ENCODE measurements at places on chromosomes 4 and X. TPM values are rescaled to one million over a fixed set of nuclear protein-coding genes. Genes with fewer than 3 reads are reported as not detected.
A peak's percentile ranks its signal among the peaks of the same experiment; 100 is the strongest.

DNA sequence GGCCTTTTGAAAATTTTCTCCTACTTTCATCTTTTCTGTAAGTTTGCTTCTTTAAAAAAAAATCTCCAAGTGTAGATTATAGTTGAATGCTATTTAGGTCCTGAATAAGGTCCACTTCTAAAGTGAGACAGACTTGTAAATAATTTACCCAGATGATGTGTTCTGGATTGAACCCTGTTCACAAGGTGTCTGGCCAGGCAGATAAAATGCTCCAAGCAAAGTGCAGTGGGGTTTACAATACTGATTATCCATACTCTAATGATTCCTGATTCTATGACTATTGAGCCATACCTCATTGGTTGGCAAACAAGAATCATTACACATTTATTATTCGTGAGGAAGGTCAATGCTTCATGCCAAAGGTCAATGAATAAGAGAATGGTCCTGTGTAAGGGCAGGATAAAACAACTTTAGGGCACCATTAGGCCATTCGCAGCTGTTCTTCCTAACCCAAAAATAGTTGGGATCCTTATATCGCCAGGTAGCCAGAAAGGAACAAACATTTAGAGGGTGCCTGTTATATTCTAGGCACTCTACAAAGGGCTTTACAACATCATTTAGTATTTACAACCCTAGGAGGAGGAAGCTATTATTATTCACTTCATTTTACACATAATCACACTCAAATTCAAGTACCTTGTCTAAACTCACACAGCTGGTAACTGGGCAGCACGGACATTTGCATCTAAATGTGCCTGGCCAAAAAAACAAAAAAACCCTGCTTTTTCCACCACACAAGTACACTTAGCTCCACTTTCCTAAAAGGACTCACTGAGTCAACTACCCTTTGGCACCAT is 18.6 kb upstream of the SAT1 start:
- no peaks in the 10 kb centered on the region for H3K4me1 ChIP-seq
- H3K27ac ChIP-seq: no peak overlapping the region
- no peaks in the 10 kb centered on the region for H3K36me3 ChIP-seq
- DNase-seq: no peak

SMIM43 gene
- total RNA-seq: 0.37 TPM

GRCh38 chr4:17068891-17069290 is 170.4 kb upstream of the LDB2 start:
- H3K27ac ChIP-seq: no peak overlapping the region
- DNase-seq: no peak
- H3K4me3 ChIP-seq: no peak overlapping the region
- no peaks in the 10 kb centered on the region for H3K27me3 ChIP-seq
- H3K36me3 ChIP-seq: no peaks in the 10 kb centered on the region
- peaks cover 12% of the 10 kb centered on the region for H3K4me1 ChIP-seq

MAEA gene
- total RNA-seq: 87.0 TPM

DNA sequence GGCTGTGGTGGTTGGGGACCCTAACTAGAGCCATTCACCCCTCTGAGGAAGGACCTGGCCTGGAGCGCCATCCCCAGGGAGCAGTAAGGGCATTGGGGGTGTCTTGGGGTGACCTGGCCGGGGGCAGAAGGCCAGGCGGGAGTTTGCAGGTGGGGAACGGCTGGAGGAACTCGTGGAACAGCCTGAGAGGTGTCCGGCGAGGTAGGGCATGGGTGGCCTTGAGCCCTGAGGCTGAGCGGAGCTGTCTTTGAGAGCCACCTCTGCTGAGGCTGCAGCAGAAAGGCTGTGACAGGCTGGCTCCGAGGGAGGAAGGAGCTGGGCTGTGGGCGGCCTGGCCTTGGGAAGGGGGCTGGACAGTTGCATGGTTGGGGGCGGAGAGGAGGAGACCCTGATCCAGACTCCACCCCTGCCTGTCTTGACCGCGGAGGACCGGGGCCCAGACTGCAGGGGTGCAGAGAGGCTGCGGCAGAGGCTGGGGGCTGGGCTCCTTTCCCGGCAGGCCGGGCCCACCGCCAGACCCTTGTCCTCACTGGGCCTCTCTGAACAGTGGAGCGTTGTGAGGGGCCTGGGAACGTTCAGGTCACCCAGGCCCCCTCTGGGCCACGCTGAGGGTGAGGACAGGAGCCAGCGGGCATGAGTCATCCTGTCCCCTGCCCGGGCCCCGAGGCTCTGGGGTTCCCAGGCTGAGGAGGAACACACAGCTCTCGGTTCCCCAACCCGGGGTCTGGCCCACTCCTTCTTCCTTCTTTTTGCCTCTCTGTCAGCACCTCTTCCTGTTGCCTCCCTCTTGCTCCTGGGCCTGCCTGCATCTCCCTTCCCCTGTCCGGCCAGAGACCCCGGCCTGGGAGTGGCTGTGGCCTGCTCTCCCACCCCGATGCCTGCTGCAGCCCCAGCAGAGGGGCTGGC is 8.1 kb downstream of the SH3BP2 start:
- H3K4me3 ChIP-seq: no peak overlapping the region
- no peaks in the 10 kb centered on the region for H3K27me3 ChIP-seq
- peaks cover 11% of the 10 kb centered on the region for H3K4me1 ChIP-seq
- H3K27ac ChIP-seq: no peak overlapping the region
- no peaks in the 10 kb centered on the region for H3K36me3 ChIP-seq

PABPC5 gene
- total RNA-seq: not detected

DNA sequence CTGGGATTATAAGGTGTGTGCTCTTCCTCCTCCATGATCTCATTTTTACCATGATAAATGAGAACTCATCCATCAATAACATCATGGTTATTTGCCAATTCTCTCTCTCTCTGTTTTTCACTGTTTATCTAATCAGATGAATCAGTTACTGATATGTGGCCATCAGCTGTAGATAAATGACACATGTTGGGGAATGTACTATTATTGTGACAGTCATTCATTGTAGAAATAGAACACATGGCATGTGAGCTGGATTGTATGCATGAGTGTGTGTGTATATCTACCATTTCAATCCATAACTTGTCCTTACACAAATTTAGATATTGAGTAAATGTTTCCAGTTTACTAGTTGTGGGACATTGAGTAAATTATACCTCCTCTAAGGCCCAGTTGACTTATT is 53.0 kb downstream of the OSTC start:
- no peaks in the 10 kb centered on the region for H3K4me1 ChIP-seq
- H3K4me3 ChIP-seq: no peak overlapping the region
- no peak overlapping the region for H3K27ac ChIP-seq
- no peaks in the 10 kb centered on the region for H3K27me3 ChIP-seq

- no peak overlapping the region for H3K4me3 ChIP-seq
- H3K27me3 ChIP-seq: no peaks in the 10 kb centered on the region
- no peaks in the 10 kb centered on the region for H3K36me3 ChIP-seq
- no peak overlapping the region for H3K27ac ChIP-seq
- H3K4me1 ChIP-seq: no peaks in the 10 kb centered on the region
Measured at GRCh38 chr4:8540991-8541390, 39.2 kb upstream of the GPR78 start.

DNA sequence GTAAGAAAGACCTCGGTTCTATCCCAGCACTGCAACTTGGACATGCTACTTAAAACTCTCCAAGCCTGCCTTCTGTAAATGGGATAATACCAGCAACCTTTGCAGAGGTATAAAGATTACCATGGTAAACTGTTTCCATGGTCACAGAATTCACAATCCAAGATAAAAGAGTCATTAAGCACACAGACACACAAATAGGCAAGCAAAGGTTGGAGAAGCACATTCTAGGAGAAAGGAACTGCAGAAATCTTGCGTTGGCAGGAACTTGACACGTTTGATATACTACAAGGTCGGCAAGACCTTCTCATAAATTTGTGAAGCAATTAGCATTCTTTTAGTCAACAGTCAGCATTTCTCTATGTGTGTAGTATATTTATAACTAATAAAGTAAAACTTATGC is 12.3 kb upstream of the CHRNA9 start:
- H3K27me3 ChIP-seq: no peaks in the 10 kb centered on the region
- no peaks in the 10 kb centered on the region for H3K36me3 ChIP-seq
- peaks cover 26% of the 10 kb centered on the region for H3K4me1 ChIP-seq
- no peak overlapping the region for H3K27ac ChIP-seq
- no peak for DNase-seq

DNA sequence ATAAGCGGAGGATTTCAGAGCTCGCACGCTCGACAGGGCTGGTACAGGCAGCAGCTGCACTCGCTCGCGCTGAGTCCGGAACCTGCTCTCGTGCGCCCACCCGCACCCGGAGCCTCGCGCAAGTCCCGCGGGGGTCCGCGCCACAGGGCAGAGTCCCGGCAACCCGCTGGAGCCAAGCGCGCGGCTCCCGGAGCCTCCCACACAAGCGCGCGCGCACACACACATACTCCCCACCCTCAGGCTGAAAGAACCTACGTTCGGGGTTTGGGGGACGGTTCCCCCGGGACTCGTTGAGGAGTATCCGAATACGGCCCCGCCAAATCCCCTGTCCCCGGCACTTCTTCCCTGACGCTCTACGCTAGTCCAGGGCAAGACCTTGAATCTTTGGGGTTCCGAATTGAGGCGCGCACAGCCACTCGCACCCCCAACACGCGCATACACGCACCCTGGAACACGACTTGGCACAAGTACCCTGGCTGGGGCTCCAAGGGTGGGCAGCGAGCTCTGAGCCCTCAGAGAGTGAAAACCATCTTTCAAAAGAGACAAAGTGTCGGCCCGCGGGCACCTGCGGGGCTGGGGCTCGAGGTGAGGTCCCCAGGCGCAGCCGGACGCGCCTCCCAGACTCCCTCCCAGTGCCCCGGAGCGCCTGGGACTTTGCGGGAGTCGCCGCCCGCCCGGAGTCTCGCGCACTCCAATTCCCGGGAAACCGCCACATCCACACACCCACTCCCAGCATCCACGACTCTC is 952 bp downstream of the ANOS1 start:
- H3K4me1 ChIP-seq: no peaks in the 10 kb centered on the region
- no peaks in the 10 kb centered on the region for H3K36me3 ChIP-seq
- DNase-seq: peak; percentile 15
- H3K4me3 ChIP-seq: peak overlapping the region; percentile 40

RP2 gene
- 24.7 TPM for total RNA-seq

GRCh38 chr4:131613824-131614216 is 1535.3 kb upstream of the PCDH10 start:
- H3K4me1 ChIP-seq: no peaks in the 10 kb centered on the region
- no peak overlapping the region for H3K27ac ChIP-seq
- H3K4me3 ChIP-seq: no peak overlapping the region
- no peaks in the 10 kb centered on the region for H3K27me3 ChIP-seq

CASK gene
- total RNA-seq: 33.5 TPM

BGN gene
- 90.9 TPM for total RNA-seq

DNA sequence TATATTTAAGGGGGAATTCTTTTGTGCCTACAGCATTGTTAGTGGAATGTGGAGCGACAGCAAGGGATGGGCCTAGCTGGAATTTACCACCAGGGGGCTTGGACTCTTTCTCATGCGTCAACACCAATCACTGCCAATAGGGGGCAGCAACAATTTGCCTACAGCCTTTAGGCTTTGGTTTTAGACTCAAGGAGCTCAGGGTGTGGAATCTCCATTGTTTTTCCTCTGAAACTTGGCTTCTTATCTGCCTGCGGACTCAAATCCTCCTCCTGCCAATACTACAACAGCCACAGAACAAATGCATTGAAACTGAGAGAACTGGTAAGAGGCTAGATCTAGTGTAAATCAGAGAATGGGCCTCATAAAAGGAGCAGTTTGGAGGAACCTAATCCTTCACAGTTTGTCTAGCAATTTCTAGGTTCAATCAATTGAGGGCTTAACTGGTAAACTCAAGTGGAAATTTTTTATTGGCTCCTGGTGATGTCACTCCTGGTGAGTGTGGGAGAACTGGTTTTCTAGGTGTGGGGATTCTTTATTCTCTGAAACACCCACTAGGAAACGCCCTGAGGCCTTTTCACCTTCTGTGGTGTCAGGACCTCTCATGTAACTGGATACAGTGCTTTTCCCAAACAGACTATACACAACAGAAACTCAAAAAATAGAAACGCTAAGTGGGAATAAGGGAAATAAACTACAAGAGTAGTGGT is 27.9 kb upstream of the TMSB4X start:
- peak overlapping the region; percentile 51 for H3K27ac ChIP-seq
- H3K36me3 ChIP-seq: no peaks in the 10 kb centered on the region
- H3K27me3 ChIP-seq: no peaks in the 10 kb centered on the region
- H3K4me1 ChIP-seq: peaks cover 37% of the 10 kb centered on the region
- peak; percentile 89 for DNase-seq
- H3K4me3 ChIP-seq: no peak overlapping the region

- no peaks in the 10 kb centered on the region for H3K36me3 ChIP-seq
- no peak for DNase-seq
- H3K27me3 ChIP-seq: no peaks in the 10 kb centered on the region
- no peaks in the 10 kb centered on the region for H3K4me1 ChIP-seq
- H3K27ac ChIP-seq: no peak overlapping the region
- no peak overlapping the region for H3K4me3 ChIP-seq
Measured at GRCh38 chrX:126394681-126395080, 157.9 kb downstream of the DCAF12L1 start.

DNA sequence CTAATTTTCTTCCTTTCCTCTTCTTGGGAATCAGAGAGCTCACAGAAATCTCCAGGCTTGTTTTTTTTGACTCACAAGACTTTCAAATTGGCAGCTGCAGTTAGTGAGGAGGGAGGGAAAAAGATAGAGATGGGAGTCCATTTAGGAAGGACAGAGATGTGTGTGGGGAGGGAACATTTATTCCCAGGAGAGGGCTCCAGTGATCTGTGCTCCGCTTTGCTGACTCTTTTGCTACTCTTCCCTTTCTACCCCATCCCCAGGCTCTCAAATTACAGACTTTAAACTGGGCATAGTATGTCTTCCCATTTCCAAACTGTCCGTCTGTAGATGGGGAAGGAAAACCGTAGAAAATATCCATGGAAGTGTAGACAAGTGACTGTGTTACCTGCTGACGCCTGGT is 39.1 kb upstream of the UCP1 start:
- DNase-seq: no peak
- H3K4me3 ChIP-seq: no peak overlapping the region
- no peaks in the 10 kb centered on the region for H3K36me3 ChIP-seq

- H3K4me1 ChIP-seq: no peaks in the 10 kb centered on the region
- no peak overlapping the region for H3K4me3 ChIP-seq
- no peak for DNase-seq
- no peak overlapping the region for H3K27ac ChIP-seq
Measured at GRCh38 chr4:142923619-142924018, 77.5 kb upstream of the INPP4B start.

DNA sequence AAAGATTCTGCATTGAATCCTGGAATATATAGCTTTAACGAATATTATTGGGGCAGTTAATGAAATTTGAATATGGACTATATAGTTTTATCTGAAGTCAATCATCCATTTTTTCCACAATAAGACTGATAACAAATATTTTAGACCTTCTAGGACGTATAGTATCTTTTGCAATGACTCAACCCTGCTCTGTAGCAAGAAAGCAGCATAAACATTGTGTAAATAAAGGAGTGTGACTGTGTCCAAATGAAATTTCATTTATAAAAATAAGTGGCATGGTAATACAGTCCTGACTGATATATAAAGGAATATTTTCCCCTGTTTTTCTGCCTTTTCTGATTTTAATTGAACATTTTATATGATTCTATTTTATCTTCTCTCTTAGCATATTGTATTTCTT is 947.7 kb upstream of the SLIT2 start:
- H3K27me3 ChIP-seq: no peaks in the 10 kb centered on the region
- H3K4me3 ChIP-seq: no peak overlapping the region
- H3K4me1 ChIP-seq: peaks cover 25% of the 10 kb centered on the region

GRCh38 chrX:139930916-139931645 is 1.8 kb downstream of the ATP11C start:
- H3K4me3 ChIP-seq: peak overlapping the region; percentile 79
- no peak for DNase-seq
- no peaks in the 10 kb centered on the region for H3K27me3 ChIP-seq
- peaks cover 17% of the 10 kb centered on the region for H3K4me1 ChIP-seq

FMR1 gene
- 77.4 TPM for total RNA-seq
